ENCODE measurements at places on chromosomes 11 and 22.
A peak's percentile ranks its signal among the peaks of the same experiment; 100 is the strongest.

GRCh38 chr11:106415510-106415909 lies 338.0 kb downstream of the AASDHPPT start:
- no peak for DNase-seq

DNA sequence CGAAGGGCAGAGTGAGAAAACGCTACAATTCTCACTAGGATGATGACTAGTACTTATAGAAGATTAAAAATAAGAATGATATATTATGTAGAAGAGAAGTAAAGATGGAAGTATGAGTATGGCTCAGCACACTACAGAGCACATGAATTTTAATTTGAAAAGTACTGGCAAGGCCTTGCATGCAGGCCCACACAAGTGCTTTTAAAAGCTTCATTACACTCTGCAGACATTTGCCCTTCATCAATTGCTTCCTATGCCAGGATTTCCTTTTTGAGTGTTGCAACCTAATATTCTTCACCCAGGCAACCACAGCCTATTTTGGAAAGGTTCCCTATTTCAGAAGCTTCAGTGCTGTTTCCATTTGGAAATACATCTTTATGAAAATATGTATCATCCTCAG lies 81.1 kb downstream of the LARGE2 start:
- no peak for DNase-seq

DNA sequence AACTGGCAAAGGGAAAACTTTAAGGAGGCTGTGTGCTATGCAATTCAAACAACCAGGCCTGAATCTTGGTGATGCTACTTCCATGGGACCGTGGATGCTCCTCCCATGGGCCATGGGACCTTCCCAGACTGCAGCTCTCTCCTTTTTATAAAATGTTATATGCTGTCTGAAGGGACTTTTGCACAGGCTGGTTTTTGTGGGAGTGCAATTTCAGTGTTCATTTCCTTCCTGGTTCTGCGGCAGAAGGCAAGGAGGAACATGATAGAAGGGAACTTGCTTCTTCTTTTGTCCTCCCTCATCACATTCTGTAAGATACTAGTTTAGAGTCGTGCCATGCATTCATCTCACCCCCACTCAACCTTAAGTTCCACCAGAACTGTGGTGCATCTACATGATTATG lies 68.9 kb downstream of the C11orf58 start:
- DNase-seq = no peak

GRCh38 chr11:91795139-91795887 lies 429.3 kb upstream of the FAT3 start:
- DNase-seq = no peak

- DNase-seq = peak; percentile 52
Observed at GRCh38 chr11:83157594-83158356, 844 bp downstream of the PCF11 start.

Data from Right ventricle myocardium superior (tissue), 1 donor.